K562 (cell line): ENCODE measurements at places on chromosomes 11 and 22.
A peak's percentile ranks its signal among the peaks of the same experiment; 100 is the strongest.

GRCh38 chr11:32420937-32421901 lies 14.1 kb downstream of the WT1 start:
- DNase-seq, result peak; percentile 81

GRCh38 chr22:38327805-38328204 lies 10.6 kb upstream of the CSNK1E start:
- DNase-seq, result no peak

DNA sequence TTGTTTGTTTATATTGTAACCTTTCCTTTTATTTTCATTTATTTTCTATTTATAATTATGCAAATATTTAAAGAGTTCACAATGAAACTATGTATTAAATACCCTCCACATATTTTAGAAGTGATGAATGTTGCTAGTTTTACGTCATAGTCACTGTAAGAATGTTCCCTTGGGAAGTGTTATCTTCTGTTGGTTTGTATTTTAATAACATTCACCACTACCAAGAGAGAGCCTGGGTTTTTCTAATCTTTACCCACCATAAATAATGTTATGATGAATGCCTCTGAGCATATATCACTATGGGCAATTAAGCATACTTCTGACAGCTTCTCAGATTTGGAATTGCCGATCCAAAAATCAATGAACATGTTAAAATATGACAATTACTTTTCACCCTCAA lies 80.7 kb downstream of the GGT1 start:
- no peak for DNase-seq

GRCh38 chr11:38791346-38791961 lies 2193.4 kb upstream of the RAG2 start:
- peak; percentile 46 for DNase-seq

GRCh38 chr22:44338906-44339305 lies 26.2 kb upstream of the SHISAL1 start:
- no peak for DNase-seq

GRCh38 chr22:43570531-43571165 lies 158.8 kb downstream of the MPPED1 start:
- no peak for DNase-seq

DNA sequence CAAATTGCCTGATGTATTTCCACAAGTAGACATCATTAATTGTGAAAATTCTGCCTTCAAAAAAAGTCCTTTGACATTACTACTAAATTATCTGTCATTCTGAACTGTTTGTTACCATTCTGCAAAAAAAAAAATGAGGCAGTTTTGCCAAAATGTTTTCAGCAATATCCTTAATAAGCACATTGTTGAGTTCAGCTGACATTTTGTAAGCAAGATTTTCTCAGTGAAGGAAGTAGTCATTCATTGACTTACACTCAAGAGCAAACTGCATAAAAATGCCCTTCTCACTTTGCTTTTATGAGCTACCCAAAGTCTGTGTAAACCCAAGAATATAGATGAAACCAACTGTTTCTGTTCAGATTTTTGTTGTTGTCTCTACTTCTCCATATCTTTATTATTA lies 125.9 kb downstream of the UVRAG start:
- DNase-seq, result no peak
